ENCODE measurements at places on chromosomes 2 and 18.

DNA sequence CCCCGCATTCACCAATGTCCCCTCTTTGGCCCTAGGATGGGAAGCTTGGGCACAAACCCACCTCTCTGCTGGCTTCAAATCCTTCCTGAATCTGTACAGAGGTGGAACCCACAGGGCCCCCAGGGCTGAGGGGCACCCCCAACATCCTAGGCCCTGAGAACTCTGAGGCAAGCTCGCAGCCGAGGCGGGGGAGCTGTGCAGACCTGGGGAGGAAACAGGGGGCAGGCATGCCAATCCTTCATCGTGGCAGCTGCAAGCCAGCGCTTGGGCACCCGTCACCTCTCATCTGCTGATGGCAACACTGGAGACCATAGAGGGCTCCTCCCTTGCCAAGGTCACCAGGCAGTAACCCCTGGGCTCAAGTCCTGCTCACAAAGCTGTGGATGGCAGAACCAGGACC lies 10.8 kb downstream of the ECEL1 start:
- DNase-seq = no peak

DNA sequence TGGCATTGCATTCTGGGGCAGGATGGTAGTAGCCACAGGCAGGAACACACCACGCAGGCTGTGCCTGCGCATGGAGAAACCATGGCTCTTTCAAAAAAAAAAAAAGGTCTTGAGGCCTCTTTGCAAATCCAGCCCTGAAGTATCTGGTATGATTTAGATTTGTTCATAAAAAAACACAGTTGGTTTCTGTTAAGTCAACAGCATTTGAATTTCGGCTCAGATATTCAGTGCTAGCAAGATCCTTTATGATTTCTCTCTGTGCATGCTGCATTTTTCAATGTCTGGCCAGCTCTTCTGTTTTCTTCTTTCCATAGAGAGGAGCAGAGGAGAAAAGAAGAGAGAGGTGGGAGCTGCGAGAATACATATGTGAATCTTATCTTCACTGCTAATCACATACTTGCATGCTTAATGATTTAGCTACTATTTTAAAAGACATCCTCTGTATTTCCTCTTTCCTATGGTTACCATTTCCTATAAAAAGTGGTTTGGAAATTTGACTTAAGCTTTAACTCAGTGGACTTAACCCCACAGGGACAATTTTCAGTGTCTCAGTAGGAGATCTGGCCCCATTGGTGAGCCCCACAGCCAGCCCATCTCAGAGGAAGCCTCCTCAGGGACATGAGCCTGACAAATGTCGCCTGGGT lies 214.3 kb upstream of the APCDD1 start:
- DNase-seq = no peak

DNA sequence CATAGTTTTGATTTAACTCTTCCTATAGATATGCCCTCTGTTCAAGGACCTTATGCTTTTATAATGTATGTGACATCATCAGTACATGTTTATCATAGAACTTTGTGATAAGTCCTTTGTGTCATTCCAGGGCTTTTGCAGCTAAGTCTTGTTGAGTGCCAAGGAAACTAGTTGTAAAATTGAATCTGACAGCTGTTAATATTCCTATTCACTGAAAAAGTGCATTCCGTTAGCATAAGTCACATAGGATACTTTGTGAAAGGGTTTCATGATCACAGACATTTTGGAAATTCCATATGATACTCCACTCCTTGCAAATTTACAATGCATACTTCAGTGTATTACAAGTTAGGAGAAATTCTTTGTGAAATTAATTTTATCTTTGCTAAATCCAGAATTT lies 503.4 kb downstream of the CCDC85A start:
- no peak for DNase-seq

- DNase-seq = no peak
Observed at GRCh38 chr2:79844011-79844410, 331.2 kb downstream of the CTNNA2 start.

- DNase-seq = no peak
Observed at GRCh38 chr2:229520691-229521096, 193.7 kb downstream of the DNER start.
